ENCODE measurements at places on chromosomes 3 and 15.

DNA sequence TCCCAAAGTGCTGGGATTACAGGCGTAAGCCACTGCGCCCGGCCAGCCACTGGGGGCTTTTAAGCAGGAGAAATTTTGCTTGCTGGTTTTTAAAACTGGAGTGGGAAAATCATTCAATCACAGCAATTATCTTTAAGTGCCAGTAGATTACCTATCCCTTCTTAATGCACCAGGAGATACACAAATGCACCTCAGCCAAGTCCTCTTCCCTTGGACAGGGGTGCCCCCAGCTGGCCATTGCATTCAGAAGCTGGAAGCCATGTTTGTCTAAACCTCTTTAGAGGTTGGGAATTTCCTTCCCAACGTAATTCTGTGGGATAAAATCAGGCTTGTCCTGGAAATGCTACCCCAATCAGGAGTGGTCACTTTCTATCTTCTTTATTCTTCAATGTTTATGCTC lies 26.6 kb downstream of the MIX23 start:
- no peak for DNase-seq
- H3K36me3 ChIP-seq, result peaks cover 9% of the 10 kb centered on the region
- no peak overlapping the region for H3K27ac ChIP-seq
- H3K4me1 ChIP-seq, result peaks cover 12% of the 10 kb centered on the region
- H3K4me3 ChIP-seq, result no peak overlapping the region

- no peaks in the 10 kb centered on the region for H3K36me3 ChIP-seq
- no peak overlapping the region for H3K4me3 ChIP-seq
- H3K4me1 ChIP-seq, result no peaks in the 10 kb centered on the region
- no peak overlapping the region for H3K27ac ChIP-seq
Observed at GRCh38 chr3:43862470-43862869, 171.7 kb downstream of the ABHD5 start.

DNA sequence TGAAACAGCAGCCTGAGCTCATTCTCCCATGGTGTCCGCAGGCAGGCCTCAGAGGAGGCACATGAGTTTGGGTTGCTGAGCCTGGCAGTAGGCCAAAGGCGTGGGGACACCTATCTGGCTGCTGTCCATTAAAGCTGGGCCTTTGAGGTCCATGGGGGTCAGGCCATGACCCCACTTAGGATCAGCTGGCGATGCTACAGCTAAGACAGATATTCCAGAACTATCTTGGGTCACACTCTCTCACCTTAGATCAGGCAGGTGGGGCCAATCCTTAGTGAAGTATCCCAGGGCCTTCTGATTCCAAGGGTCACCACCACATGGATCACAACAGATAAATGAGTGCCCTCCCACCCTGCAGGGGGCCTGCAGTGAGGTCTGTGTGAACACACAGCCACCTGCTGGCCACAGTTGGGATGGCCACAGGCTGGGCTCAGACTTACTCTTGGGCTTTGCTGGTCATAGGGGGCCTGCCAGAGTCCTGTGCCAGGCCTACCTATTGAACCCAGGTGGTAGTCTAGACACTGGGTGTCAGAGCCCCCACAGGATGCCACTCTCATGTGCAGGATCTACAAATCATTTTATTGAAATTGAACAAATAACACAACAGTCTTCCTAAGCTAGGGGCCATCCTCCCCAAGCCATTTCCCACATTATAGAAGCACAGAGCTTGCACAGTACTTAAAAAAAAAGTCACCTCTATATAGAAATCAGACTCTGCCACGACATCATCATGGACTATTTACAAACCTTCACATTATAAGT lies 2.0 kb upstream of the HYAL2 start:
- peaks cover 19% of the 10 kb centered on the region for H3K4me1 ChIP-seq
- H3K27me3 ChIP-seq, result no peaks in the 10 kb centered on the region
- H3K27ac ChIP-seq, result peak overlapping the region; percentile 27
- DNase-seq, result peak; percentile 53
- peaks cover 7% of the 10 kb centered on the region for H3K36me3 ChIP-seq

GRCh38 chr3:132064114-132064513 lies 29.3 kb upstream of the CPNE4 start:
- no peaks in the 10 kb centered on the region for H3K27me3 ChIP-seq
- no peaks in the 10 kb centered on the region for H3K36me3 ChIP-seq
- no peaks in the 10 kb centered on the region for H3K4me1 ChIP-seq

DNA sequence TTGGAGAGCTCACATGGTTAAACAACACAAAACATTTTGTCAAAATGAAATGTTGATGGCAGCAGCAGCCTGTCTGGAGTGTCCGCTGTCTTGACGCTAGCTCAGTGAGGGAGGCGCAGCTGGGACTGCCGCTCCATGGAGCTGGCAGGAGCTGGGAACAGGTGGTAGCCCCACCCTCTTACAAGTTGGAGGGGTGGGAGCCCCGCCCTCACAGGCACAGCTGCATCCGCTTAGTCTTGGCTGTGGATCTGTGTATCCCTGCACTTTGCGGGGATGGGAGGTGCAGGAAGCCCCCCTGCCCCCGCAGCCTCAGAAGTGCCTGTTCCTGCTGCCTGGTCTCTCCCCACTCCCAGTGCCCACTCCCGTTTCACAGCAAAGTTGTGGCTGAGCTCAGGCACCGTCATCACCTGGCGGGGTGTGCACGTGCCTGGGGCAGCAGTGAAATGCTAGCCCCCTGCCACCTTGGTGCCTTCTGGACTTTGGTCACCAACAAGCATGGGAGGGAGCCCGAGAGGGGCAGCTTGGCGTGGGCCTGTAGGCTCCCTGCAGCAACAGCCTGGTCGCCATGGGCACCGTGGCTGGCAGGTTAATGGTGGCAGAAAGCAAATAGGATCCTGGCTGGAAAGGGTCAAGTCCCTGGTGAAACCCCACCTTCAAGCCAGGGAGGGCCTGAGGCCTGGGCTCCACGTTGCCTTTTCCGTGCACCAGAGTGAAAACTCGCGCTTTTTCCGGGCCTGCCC lies 53.8 kb upstream of the CADM2 start:
- H3K36me3 ChIP-seq, result no peaks in the 10 kb centered on the region
- H3K4me3 ChIP-seq, result no peak overlapping the region
- H3K4me1 ChIP-seq, result no peaks in the 10 kb centered on the region
- no peaks in the 10 kb centered on the region for H3K27me3 ChIP-seq
- DNase-seq, result no peak

- no peaks in the 10 kb centered on the region for H3K4me1 ChIP-seq
- no peak overlapping the region for H3K4me3 ChIP-seq
- H3K36me3 ChIP-seq, result no peaks in the 10 kb centered on the region
- no peak for DNase-seq
Observed at GRCh38 chr15:77624868-77625267, 7.8 kb downstream of the LINGO1 start.

GRCh38 chr3:102024270-102024904 lies 175.1 kb downstream of the NFKBIZ start:
- H3K36me3 ChIP-seq, result peaks cover 6% of the 10 kb centered on the region
- peaks cover 7% of the 10 kb centered on the region for H3K27me3 ChIP-seq
- H3K27ac ChIP-seq, result no peak overlapping the region
- peaks cover 7% of the 10 kb centered on the region for H3K4me1 ChIP-seq
- peak; percentile 24 for DNase-seq

DNA sequence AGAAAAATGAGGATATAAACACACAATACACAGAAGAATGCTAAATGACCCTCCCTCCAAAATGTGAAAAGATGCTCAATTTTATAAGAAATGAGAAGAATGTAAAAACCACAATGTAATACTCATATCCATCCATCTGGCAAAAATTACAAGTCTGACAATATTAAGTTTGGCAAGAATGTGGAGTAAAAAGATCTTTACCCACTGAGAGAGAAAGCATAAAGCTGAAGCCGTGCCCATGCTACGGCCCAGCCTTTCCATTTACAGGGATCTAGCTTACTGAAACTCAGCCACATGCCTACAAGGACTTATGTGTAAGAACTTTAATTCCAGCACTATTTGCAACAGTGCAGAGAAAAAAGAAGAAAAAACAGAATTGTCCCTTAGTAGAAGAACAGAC lies 42.9 kb downstream of the ATP13A3 start:
- DNase-seq, result no peak
- peaks cover 11% of the 10 kb centered on the region for H3K4me1 ChIP-seq
- H3K27ac ChIP-seq, result no peak overlapping the region
- H3K4me3 ChIP-seq, result no peak overlapping the region
- no peaks in the 10 kb centered on the region for H3K27me3 ChIP-seq

DNA sequence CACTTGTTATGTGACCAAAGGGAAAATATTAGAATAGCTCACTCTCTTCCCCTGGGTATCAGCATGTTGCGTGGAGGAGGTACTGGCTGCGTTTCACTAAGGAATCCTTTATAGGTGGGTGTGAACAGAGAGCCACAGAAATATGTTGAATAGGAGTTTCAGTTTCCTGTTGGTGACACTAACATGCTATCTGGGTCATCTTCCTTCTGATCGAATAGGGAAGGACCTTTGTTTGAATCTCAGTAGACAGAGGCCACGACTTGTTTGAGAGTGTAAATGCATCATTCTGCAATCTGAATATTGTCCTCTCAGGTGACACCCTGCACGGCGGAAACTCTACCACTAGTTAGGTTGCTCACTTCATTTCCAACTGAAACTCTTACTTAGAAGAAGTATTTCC lies 157.9 kb upstream of the SLC2A2 start:
- peak overlapping the region; percentile 43 for H3K27ac ChIP-seq
- no peaks in the 10 kb centered on the region for H3K27me3 ChIP-seq
- peak; percentile 47 for DNase-seq
- H3K4me1 ChIP-seq, result peaks cover 60% of the 10 kb centered on the region

GRCh38 chr3:33146791-33147445 lies 33.1 kb downstream of the CRTAP start:
- H3K4me1 ChIP-seq, result no peaks in the 10 kb centered on the region
- no peak overlapping the region for H3K4me3 ChIP-seq
- H3K36me3 ChIP-seq, result no peaks in the 10 kb centered on the region
- H3K27ac ChIP-seq, result no peak overlapping the region

DNA sequence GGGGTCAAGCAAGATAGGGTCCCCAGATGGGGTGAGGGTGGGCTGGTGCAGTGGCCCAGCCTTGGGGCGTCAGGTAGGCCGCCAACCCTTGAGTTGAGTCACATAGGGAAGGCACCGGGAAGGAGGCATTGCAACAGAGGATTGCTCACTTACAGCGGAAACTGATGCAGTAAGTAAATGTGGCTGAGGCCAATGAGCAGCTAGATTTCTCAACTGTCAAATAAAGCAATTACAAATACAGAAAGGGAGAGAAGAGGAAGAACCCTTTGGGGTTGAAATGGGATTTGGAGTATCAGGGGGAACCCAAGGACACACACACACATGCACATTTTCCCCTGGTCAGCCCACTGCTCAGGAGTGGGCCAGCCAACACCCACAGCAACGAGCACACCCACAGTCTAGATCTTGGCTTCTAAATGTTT lies 44.0 kb downstream of the CHSY1 start:
- peaks cover 74% of the 10 kb centered on the region for H3K4me1 ChIP-seq
- H3K27ac ChIP-seq, result peak overlapping the region; percentile 37
- DNase-seq, result no peak
- no peaks in the 10 kb centered on the region for H3K27me3 ChIP-seq

- H3K4me1 ChIP-seq, result peaks cover 5% of the 10 kb centered on the region
- no peaks in the 10 kb centered on the region for H3K27me3 ChIP-seq
- H3K27ac ChIP-seq, result no peak overlapping the region
- peaks cover 16% of the 10 kb centered on the region for H3K36me3 ChIP-seq
Observed at GRCh38 chr3:179766416-179767133, 113.7 kb downstream of the USP13 start.

DNA sequence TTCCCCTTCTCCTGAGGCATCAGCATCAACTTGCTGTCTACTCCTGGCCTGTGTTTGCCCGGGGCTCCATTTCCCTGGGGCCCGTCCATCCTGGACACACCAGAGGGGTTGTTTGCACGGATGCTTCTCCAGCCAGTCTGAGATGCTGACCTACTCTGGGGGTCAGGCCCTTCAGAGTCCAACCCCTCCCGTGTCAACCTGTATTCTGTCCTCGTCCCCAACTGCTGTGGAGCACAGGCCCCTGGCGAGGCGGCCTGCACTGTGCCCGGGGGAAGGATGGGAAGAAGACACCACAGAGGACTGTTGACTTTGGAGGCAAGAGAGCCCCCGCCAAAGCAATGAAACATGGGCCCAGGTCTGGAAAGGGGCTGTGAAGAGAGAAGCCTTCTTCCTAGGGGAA lies 25.8 kb downstream of the ALS2CL start:
- H3K4me3 ChIP-seq, result no peak overlapping the region
- DNase-seq, result no peak
- no peaks in the 10 kb centered on the region for H3K27me3 ChIP-seq
- H3K4me1 ChIP-seq, result no peaks in the 10 kb centered on the region
- H3K27ac ChIP-seq, result no peak overlapping the region

DNA sequence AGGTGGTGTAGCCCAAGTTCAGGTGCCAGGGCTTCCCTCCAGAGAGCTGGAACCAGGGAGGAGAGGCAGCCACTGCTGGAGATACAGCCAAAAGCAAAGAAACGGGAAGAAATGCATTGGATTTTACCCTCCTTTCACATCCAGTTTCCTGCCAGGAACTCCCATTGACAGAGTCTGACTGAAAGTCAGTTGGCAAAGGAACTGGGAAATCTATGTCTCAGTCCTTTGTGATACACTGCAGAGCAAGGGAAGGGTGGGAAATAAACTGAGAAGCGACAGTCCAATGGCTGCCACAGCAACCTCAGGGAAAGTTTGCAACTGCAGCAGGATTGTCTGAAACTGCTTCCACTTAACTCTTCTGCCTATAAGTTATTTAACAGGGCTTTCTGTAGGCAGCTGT lies 142.6 kb downstream of the SATB1 start:
- H3K4me1 ChIP-seq, result no peaks in the 10 kb centered on the region
- peaks cover 16% of the 10 kb centered on the region for H3K27me3 ChIP-seq
- H3K27ac ChIP-seq, result no peak overlapping the region
- no peaks in the 10 kb centered on the region for H3K36me3 ChIP-seq

DNA sequence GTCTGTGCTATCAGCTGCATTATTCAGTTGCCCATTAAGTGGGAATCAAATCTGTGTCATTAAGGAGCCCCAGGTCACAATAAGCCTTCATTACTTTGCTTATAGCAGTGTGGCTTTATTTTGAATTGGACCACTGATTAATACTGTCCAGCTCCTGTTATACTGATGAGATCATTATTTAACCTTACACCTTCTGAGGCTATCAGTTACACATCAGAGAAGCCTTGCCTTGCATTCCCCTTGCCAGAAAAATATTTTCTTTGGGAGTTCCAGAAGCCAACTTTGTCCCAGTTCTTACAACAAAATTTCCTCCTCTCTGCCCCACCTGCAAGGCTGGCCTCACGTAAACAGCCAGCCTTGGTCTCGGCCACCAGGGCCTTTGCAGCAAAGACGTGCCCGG lies 29.7 kb upstream of the ARNT2 start:
- H3K27ac ChIP-seq, result no peak overlapping the region
- peaks cover 5% of the 10 kb centered on the region for H3K27me3 ChIP-seq
- H3K36me3 ChIP-seq, result no peaks in the 10 kb centered on the region
- no peaks in the 10 kb centered on the region for H3K4me1 ChIP-seq

DNA sequence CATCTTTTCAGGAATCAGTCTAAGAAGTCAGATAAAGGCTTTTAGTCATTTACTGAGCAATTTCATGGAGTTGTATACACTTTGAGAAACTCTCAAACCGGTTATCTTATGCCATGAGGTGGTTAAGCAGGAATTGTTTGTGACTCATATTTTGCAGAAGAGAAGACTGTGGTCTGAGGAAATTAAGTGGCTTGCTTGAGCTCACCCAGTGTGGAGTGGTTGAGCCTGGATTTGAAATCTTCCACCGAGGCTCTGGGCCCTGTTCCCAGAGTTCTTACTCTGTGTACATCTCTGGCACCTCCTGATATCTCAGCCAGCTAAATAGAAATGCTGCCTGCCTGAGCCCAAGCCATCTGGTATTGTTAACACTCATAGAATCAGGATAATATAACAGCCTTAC lies 37.8 kb upstream of the BCL6 start:
- H3K27me3 ChIP-seq, result no peaks in the 10 kb centered on the region
- DNase-seq, result no peak
- H3K27ac ChIP-seq, result no peak overlapping the region
- H3K36me3 ChIP-seq, result peaks cover 4% of the 10 kb centered on the region
- peaks cover 26% of the 10 kb centered on the region for H3K4me1 ChIP-seq
- no peak overlapping the region for H3K4me3 ChIP-seq

- H3K36me3 ChIP-seq, result no peaks in the 10 kb centered on the region
- H3K27me3 ChIP-seq, result no peaks in the 10 kb centered on the region
- no peak overlapping the region for H3K4me3 ChIP-seq
- H3K27ac ChIP-seq, result no peak overlapping the region
Observed at GRCh38 chr15:63420333-63420747, 38.7 kb upstream of the CA12 start.

All from T-helper 2 cell treated with Interferon-gamma antibody and Interleukin-4, amounts not matched to agents 5 μg/mL and 100 μg/mL, for 36 hours (primary cell).